ENCODE measurements at places on chromosomes 13 and 19. TPM values are rescaled to one million over a fixed set of nuclear protein-coding genes. Genes with fewer than 3 reads are reported as not detected.

GRCh38 chr19:55649268-55650125 lies 1.5 kb downstream of the CCDC106 start:
- no peak for DNase-seq

GRCh38 chr13:73754727-73755292 lies 379.4 kb downstream of the KLF12 start:
- DNase-seq = peak; percentile 15

DNA sequence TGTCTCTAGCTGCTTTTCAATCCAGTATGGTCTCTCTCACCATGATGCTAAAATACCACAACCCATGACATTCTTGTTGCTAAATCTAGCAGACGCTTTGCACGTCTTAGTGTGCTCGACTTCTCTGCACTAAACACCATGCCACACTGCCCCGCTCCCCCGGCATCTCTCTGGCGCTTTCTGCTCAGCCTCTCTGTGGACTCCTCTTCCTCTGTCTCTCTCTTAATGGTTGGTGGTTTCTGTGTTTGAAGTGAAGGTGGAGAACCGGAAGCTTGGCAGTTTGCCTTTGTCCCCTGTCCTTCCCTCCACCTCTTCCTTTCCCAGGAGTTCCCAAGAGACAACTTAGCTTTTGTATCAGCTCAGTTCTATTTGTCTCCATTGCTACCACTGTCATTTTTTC lies 8.8 kb downstream of the ERCC5 start:
- DNase-seq = no peak

- DNase-seq = no peak
These were observed 283.1 kb downstream of the DCT start for GRCh38 chr13:94196413-94196812.

DNA sequence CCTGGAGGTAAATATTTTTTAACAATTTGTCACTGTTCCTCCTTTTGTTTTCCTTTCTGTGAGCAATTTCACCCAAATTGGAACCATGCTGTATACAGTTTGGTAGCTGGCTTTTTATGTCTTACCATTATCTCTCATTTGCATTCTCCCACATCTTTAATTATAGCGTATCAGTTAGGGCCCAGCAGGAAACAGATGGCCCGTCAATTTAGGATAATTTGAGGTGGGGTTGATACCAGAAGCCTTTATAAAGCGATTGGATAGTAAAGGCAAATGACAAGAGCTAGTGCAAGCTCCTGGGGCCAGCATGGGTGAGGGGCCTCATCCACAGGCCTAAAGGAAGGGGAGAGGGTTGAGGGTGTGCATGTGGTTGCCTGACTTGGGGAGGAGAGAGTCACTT lies 3.8 kb upstream of the IFNL4 start:
- no peak for DNase-seq

DNA sequence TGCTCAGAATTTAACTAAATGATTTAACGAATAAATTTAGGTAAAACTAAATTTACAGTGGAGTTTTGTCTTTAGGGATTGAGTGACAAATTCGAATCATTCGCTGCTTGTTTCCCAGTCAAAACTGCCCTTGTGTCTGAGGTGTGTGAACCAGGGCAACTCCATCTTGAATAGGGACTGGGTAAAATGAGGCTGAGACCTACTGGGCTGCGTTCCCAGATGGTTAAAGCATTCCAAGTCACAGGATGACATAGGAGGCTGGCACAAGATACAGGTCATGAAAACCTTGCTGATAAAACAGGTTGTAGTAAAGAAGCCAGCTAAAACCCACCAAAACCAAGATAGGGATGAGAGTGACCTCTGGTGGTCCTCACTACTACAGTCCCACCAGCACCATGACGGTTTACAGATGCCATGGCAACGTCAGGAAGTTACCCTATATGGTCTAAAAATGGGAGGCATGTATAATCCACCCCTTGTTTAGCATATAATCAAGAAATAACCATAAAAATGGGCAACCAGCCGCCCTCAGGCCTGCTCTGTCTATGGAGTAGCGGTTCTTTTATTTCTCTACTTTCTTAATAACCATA lies 10.2 kb upstream of the ANKRD10 start:
- peak; percentile 51 for DNase-seq

DNA sequence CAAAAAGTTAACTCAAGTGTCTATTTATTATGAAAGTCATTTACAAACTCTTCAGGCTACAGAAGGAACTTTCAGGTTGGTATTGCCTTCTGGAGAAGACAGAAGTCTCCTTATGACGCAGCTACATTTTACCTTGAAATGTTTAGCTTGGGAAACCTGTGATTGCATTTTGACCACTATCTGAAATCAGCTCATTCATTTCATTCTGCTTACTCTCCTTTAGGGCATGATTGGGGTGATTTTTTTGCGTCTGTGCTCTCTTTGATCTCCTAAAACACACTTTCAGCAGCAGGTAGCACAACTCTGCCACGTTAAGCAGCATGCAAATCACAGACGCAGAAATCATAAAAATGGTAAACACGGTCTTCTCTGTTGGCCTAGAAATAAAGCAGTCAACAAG lies 9.6 kb downstream of the GJB6 start:
- DNase-seq = no peak

- DNase-seq = no peak
These were observed 8.0 kb downstream of the UBXN6 start for GRCh38 chr19:4449639-4450028.

- peak; percentile 24 for DNase-seq
These were observed 108.5 kb downstream of the PTPRS start for GRCh38 chr19:5231857-5232678.

DNA sequence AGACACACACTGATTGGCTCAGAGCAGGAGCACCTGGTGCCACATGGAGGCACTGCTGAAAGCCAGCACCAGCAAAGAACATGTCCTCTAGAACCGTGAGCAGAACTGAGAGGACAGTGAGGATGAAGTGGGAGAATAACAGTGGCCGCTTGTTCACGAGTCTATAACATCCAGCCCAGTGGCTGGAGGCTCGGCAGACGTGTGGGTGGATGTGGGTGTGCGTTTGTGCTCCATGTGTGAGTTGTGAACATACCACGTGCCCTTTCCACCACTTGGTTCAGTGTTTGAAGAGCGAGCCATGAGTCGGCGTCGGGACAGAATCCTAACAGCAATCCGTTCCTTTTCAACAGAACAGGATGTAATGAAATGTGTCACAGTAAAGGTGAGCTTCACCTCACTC lies 113.0 kb downstream of the SOX1 start:
- DNase-seq = no peak

- no peak for DNase-seq
These were observed 1547.8 kb downstream of the EFNB2 start for GRCh38 chr13:104987621-104988020.

- peak; percentile 39 for DNase-seq
These were observed 55.5 kb upstream of the SERP2 start for GRCh38 chr13:44318161-44318560.

DNA sequence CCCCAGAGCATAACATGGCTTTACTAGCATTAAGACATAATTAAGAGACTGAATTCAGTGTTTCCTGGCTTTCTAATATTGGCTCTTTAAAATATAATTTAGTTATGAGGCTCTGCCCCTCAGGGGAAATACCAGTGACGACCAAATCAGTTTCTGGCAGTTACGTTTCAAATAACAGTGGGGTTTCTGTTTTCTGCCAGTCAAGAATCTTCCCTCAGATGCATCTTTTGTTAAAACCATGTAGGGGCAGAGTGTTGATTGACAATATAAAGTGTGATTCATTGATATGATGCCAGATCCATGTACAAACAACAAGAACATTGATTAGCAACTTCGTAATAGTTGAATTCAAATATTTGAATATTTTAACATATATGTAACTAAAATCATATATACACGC lies 1169.7 kb downstream of the DIAPH3 start:
- DNase-seq = no peak

- no peak for DNase-seq
These were observed 56.1 kb downstream of the MAP4K1 start for GRCh38 chr19:38561658-38562057.

GRCh38 chr13:19179916-19180315 lies 1.7 kb downstream of the TUBA3C start:
- no peak for DNase-seq

- DNase-seq = no peak
These were observed 22.7 kb downstream of the AKT2 start for GRCh38 chr19:40262422-40262821.

GRCh38 chr19:13347367-13347766 lies 158.9 kb downstream of the CACNA1A start:
- no peak for DNase-seq

DNA sequence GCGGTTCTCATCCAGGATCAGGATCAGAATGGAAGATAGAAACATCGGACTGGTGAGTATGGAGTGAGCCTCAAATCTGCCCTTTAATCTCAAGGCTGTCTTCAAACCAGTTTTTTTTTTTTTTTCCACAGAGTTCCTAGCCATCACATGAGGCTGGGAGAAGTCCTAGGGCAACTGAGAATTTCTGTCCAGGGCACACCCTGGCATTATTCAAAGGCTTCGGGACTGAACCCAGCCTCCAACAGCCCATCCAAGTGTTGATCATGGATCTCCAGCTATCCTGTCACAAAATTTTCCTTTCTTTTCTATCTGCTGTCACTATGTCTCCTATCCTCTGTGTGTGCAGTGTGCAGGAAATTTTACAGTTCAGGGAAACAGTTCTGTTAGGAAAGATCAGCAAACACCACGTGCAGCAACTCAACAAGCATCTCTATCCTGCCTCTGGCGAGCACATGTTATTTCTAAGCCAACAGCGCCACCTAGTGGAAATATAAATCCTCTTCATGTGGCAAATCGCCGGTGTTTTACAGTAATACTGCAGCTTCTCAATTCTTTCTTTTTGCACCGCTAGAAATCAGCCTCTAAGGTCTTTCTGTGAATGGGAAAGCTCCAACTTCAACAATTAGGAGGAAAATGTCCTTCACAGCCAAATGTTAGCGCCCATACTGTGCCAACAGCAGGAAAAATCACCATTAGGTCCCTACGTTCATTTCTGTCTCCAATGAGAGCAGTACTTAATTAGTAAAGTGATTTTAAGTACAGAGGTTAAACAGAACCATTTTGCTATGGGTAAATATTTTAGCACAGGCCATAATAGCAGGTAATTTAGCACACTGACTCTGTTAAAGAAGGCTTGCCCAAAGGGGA lies 21.4 kb upstream of the ZNF181 start:
- peak; percentile 74 for DNase-seq

DNA sequence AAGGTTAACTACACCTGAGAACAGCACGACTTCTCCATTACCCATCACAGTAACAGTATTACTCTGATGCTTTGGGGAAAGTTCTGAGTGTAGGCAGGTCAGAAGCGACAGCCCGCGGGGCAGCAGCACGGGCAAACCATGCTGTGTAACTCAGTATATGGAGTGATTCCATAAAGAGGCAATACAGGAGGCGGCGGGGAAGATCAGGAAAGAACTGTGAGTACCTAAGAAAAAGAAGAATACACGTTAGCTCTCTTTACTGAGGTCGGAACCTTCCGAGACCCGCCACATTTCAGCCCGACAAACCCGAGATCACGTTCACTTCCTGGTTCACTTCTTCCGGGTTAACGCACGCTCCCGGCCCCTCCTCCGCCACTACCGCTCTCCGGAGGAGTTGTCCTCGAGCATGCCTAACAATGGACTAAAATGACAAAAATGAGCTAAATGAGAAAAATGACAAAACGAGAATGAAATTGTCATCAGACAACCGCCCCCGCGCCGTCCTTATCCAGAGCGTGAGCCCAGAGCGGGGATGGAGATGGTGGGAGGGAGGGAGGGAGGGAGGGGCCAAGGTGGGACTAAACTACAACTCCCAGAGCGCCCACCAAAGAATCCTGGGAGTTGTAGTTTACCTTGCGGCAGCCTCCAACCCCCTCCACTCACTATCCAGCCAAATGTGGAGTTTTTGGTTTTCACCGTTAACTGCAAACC lies at the start of gene MTRF1:
MTRF1 (minus strand) TSS at position 316 of the 711 bp plus-strand sequence. CDS start 2,669 bp downstream, outside the sequence.
- peak; percentile 82 for DNase-seq

- DNase-seq = peak; percentile 68
These were observed 423.2 kb upstream of the SGCG start for GRCh38 chr13:22757530-22758120.

GRCh38 chr19:33193865-33194362 lies at the start of gene LRP3:
Gene LRP3 (plus strand): TSS chr19:33194330. CDS start chr19:33194786, 456 bp downstream.
- peak; percentile 73 for DNase-seq

- no peak for DNase-seq
These were observed 1721.9 kb downstream of the OLFM4 start for GRCh38 chr13:54750521-54750920.

DNA sequence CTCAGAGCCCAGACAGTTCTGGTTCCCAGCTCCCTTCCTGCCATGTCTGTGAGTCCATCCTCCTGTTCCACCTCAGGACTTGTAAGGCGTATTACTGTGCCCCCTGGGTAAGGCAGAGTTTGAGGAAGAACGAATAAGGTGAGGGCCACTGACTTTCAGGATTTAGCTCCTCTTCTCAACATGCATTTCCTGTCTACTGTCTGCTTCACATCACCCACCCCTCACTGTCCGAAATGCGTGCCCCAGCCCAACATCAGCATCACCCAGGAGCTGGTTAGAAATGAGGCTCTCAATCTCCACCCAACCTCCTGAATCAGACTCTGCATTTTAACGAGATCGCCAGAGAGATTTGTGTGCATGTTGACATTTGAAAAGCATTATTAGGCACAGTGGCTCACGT lies 44.4 kb downstream of the IRS2 start:
- no peak for DNase-seq

GRCh38 chr13:113746671-113747070 lies 12.4 kb upstream of the TMEM255B start:
- no peak for DNase-seq

Gene MEIOSIN
- total RNA-seq = not detected

Gene ADPRHL1
- 4.9 TPM for total RNA-seq

Gene LILRA1
- 2.1 TPM for total RNA-seq

Gene NACC1
- 94.8 TPM for total RNA-seq

Gene RAB11B
- 139 TPM for total RNA-seq

Gene DACT3
- total RNA-seq = 7.8 TPM

Gene NLRP7
- total RNA-seq = not detected

Gene KLK12
- 7.3 TPM for total RNA-seq

Gene B3GNT3
- 2.0 TPM for total RNA-seq

Gene GFY
- total RNA-seq = not detected

Gene LGALS7
- not detected for total RNA-seq

Gene PODNL1
- 0.88 TPM for total RNA-seq

Gene MBD3L3
- not detected for total RNA-seq

Gene ZNF850
- total RNA-seq = 3.1 TPM

Gene BST2
- 49.8 TPM for total RNA-seq
